Amniotic epithelial cell (primary cell): ENCODE measurements at places on chromosomes 3 and 15.

- no peak for DNase-seq
Observed at GRCh38 chr15:71603379-71603778, 207.0 kb upstream of the NR2E3 start.

DNA sequence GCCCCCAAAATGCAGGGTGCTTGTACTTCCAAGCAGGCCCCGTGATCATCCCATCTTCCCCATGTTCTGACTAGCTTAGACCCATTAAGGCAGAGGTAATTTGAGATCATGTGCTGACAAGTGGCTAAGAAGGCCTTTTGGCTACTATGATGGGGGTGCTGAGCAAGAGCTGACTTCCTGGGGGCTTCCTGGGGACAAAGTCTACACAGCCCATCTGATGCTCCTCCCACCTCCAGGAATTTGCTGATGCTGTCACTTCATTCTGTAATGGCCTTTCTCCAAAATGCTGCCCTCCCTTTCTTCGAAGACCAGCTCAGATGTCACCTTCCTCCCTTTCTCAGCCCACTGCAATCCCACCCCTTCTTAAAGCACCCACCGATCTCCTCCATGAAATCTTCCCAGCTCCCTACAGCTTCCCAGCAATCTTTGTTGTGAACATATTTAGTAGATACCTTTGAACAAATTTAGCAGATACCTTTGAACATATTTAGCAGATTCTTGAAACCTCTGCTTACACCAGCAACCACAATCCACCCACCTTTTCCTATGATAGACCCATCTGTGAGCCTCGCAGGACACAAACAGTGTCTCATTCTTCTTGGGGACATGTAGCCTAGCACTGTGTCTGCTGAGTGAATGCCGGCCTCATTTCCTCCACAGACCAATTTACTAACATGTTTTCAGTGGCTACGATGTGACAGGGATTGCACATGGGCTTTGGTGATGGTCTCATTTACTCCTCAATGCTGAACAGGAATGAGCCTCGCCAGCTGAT, 223.3 kb downstream of the EPHB1 start:
- DNase-seq: no peak

- no peak for DNase-seq
Observed at GRCh38 chr15:101286471-101287114, 8.5 kb downstream of the SNRPA1 start.

DNA sequence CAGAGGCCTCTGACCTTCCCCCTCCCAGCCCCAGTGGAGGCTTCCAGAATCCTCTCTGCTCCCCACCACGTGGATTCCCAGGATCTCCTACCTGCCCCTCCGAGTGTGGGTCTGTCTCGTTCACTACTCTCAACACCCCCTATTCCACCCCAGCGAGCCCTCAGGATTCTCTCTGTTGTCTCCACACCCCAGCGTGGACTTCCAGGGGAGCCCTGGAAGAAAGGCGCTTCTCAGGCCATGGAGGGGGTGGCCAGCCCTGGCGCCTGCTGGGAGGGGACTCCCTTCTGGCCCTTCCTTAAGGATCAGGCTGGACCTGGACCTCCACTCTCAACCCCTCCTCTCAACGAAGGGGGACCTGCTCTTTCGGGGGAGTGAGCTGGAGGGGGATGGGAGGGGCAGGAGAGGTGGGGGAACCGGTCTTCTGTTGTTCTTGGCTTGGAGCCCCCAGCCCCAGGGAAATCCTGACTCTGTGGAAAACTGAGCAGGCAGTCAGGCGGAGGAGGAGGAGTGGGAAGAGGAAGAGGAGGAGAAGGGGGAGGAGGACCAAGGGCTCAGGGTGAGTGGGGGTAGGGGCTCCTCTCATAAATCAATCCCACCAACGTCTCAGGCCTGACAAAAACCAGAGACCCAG, 32.9 kb downstream of the EPHB3 start:
- no peak for DNase-seq

DNA sequence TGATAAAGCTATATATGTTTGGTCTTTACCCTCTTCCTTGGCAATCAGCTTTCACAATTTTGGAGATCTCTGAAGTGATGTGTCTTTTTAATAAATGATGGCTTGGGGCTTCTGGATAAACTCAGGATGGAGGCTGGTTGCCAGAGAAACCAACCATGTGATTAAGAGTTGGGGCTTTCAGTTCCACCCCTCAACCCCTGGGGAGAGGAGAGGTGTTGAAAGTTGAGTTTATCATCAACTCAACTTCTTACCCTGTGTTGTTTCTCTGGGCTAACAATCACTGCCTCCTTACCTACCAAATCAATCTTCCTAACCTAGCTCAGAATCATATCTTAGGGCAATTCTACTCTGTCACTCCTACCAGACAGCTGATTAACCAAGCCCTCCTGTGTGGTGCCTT, 735.8 kb downstream of the ZPLD1 start:
- no peak for DNase-seq

DNA sequence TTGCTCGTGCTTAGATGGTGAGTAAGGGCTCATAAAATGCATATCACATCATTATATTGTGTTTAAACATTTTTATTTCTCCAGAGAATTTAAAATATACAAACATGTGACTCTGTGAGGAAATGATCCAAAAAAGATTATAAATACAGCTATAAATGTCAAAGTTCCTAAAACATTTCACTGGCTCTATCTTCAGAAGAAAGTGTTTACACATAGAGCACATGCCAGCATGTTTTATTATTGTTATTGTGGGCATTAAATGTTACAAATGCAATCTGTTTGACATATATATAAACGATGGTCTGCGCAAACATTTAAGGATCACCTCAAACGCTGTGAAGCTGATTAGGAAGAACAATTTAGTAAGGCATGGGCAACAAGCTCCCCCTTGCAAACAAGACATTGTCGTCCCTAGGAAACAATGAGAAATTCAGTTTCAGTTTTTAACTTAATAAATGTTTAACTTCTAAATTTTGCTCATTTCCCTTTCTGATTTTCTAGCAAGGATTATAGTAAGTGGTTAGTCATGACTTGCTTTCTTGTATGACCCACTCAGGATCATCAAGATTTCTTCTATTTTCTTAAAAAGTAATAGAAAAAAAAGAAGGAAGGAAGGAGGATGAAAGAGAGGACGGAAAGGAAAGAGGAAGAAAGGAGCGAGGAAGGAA, 207.5 kb downstream of the SATB1 start:
- no peak for DNase-seq

DNA sequence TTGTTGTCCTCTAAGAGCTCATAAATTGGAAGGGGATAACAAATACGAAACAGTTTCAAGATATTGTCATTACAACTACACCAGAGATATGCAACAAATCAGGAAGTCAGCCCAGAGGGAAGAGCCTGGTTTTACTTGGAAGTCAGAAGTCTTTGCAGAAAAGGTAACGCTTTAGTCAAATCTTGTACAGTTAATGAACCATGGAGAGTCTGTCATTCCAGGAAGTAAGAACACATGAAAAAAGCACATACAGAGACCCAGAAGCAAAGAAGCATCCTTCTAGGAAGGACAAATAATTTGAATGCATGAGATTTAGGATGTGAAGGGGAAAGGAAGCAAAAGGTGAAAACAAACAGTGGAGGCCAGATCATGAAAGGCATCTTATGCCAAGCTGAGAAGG, 19.6 kb downstream of the DYNC1LI1 start:
- no peak for DNase-seq

DNA sequence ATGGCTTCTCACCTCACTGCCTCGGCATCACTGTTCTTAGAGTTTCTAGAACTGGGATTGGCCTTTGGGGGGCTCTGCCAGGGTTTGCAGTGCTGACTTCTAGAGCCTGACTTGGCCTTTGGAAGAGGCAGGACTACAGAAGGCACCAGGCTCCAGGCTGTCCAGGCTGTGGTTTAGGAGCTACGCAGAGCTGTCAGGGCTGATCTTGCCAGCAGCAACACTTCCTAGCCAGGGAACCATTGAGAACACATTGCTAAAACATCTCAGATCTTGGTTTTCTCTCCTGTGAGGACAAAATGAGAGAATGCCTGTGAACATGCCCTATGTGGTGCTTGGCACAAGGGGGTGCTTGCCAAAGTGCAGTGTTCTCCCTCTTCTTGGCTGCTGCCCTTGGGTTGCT, 34.6 kb upstream of the APEH start:
- no peak for DNase-seq

GRCh38 chr3:167198949-167199600, 181.0 kb downstream of the ZBBX start:
- no peak for DNase-seq
